ENCODE measurements at places on chromosomes 4 and X. TPM values are rescaled to one million over a fixed set of nuclear protein-coding genes. Genes with fewer than 3 reads are reported as not detected.

GRCh38 chrX:38669428-38669827 is 108.1 kb downstream of the TSPAN7 start:
- peaks cover 10% of the 10 kb centered on the region for H3K27me3 ChIP-seq
- no peak overlapping the region for H3K27ac ChIP-seq
- H3K36me3 ChIP-seq = no peaks in the 10 kb centered on the region
- no peak for DNase-seq
- no peak overlapping the region for H3K4me3 ChIP-seq
- no peaks in the 10 kb centered on the region for H3K4me1 ChIP-seq

DNA sequence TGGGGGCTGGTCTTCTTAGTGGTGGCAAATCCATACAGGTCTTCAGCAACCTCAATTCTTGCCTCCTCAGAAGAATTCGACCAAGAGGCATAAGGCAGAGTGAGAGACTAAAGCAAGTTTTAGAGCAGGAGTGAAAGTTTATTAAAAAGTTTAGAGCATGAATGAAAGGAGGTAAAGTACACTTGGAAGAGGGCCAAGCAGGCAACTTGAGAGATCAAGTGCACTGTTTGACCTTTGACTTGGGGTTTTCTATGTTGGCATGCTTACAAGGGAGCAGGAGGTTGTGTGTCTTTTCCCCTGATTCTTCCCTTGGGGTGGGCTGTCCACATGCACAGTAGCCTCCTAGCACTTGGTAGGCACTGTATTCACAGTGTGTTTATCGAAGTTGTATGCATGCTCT is 91.2 kb downstream of the CPE start:
- H3K4me3 ChIP-seq = no peak overlapping the region
- H3K27ac ChIP-seq = no peak overlapping the region
- H3K4me1 ChIP-seq = no peaks in the 10 kb centered on the region
- H3K36me3 ChIP-seq = no peaks in the 10 kb centered on the region
- no peak for DNase-seq

GRCh38 chr4:159540038-159540437 is 437.2 kb downstream of the RAPGEF2 start:
- no peak for DNase-seq
- no peaks in the 10 kb centered on the region for H3K27me3 ChIP-seq
- H3K4me1 ChIP-seq = peaks cover 10% of the 10 kb centered on the region
- no peaks in the 10 kb centered on the region for H3K36me3 ChIP-seq

- no peak overlapping the region for H3K27ac ChIP-seq
- DNase-seq = no peak
- H3K36me3 ChIP-seq = no peaks in the 10 kb centered on the region
- no peak overlapping the region for H3K4me3 ChIP-seq
- no peaks in the 10 kb centered on the region for H3K27me3 ChIP-seq
Observed at GRCh38 chr4:115596265-115597001, 483.0 kb upstream of the NDST4 start.

DNA sequence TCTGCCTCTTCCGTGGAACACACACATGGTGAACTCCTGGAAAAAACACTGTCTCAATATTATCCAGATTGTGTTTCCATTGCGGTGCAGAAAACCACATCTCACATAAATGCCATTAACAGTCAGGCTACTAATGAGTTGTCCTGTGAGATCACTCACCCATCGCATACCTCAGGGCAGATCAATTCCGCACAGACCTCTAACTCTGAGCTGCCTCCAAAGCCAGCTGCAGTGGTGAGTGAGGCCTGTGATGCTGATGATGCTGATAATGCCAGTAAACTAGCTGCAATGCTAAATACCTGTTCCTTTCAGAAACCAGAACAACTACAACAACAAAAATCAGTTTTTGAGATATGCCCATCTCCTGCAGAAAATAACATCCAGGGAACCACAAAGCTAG is 87.9 kb downstream of the TET2 start:
- DNase-seq = no peak
- H3K27me3 ChIP-seq = no peaks in the 10 kb centered on the region
- no peaks in the 10 kb centered on the region for H3K36me3 ChIP-seq
- H3K27ac ChIP-seq = no peak overlapping the region
- H3K4me3 ChIP-seq = no peak overlapping the region

- peaks cover 39% of the 10 kb centered on the region for H3K4me1 ChIP-seq
- H3K4me3 ChIP-seq = no peak overlapping the region
- H3K27ac ChIP-seq = no peak overlapping the region
- DNase-seq = no peak
- no peaks in the 10 kb centered on the region for H3K27me3 ChIP-seq
Observed at GRCh38 chr4:99645036-99645435, 12.6 kb downstream of the C4orf54 start.

DNA sequence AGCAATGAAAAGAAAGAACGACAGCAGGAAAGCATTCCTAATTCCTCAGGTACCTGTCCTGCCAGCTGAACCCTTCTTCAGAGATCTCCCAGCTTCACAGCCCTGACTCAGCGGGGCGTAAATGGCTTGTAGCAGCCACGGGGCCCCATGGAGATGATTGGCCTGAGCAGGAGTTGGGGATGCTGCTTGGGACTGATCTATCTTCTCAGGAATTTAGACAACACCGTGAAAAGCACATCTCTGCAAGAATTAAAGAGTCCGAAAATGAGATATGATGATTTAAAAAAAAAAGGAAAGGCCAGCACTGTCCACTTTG is 22.5 kb upstream of the SLC25A4 start:
- H3K27ac ChIP-seq = no peak overlapping the region
- H3K27me3 ChIP-seq = no peaks in the 10 kb centered on the region
- DNase-seq = no peak
- H3K4me1 ChIP-seq = peaks cover 6% of the 10 kb centered on the region
- H3K4me3 ChIP-seq = no peak overlapping the region

- H3K4me3 ChIP-seq = no peak overlapping the region
- no peaks in the 10 kb centered on the region for H3K27me3 ChIP-seq
- no peak overlapping the region for H3K27ac ChIP-seq
- H3K36me3 ChIP-seq = peaks cover 5% of the 10 kb centered on the region
Observed at GRCh38 chrX:56978172-56978571, 17.2 kb downstream of the SPIN3 start.

DNA sequence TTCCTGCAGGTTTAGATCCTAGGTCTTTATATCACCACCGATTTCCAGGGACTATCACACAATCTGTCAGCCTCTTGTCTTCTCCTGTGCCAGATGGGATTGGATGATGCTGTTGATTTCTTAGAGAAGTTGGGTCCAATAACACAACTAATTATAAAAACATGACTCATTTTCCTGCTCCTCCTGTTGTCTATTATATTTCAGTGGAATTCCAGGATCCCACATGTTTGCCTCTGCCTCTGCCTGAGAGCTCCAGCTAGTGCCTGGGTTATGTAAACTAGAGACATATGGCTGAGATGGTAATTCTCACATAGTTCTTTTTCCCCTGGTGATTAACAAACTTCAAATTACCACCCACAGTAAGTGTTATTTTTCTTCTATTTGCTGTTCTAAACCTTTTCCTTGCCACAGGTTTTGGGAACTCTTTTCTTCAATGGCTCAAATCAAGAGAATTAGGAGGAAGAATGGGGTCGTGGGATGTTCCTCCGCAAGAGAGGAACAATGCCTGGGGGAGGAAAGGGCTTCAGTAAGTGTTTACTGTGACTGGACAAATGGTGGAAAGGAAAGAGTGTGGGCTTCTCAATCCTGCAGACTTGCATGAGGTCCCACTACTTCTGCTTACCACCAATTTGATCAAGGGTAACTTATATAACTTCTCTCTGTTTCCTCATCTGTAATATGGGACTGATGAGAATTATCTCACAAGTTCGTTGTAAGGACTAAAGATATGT is 3.4 kb upstream of the HOPX start:
- no peak overlapping the region for H3K27ac ChIP-seq
- no peaks in the 10 kb centered on the region for H3K27me3 ChIP-seq
- no peaks in the 10 kb centered on the region for H3K36me3 ChIP-seq
- peaks cover 24% of the 10 kb centered on the region for H3K4me1 ChIP-seq
- H3K4me3 ChIP-seq = no peak overlapping the region

DNA sequence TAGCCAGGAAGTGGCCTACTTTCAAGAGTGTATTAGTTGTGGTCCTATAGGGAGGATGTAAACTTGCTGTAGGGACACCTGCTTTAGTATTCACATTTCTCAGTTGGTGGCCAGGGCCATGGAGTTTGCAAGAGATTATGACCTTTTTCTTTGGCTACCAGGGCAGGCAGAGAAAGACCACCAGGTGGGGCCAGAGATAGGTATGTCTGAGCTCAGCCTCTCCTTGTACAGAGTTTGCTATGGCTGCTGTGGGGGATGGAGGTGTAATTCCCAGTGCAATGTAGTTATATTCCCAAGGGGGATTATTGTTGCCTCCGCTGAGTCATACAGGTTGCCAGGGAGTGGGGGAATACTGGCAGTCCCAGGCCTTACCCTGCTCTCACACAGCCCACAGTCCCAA is 26.3 kb upstream of the DACH2 start:
- no peak overlapping the region for H3K27ac ChIP-seq
- H3K4me1 ChIP-seq = no peaks in the 10 kb centered on the region

DNA sequence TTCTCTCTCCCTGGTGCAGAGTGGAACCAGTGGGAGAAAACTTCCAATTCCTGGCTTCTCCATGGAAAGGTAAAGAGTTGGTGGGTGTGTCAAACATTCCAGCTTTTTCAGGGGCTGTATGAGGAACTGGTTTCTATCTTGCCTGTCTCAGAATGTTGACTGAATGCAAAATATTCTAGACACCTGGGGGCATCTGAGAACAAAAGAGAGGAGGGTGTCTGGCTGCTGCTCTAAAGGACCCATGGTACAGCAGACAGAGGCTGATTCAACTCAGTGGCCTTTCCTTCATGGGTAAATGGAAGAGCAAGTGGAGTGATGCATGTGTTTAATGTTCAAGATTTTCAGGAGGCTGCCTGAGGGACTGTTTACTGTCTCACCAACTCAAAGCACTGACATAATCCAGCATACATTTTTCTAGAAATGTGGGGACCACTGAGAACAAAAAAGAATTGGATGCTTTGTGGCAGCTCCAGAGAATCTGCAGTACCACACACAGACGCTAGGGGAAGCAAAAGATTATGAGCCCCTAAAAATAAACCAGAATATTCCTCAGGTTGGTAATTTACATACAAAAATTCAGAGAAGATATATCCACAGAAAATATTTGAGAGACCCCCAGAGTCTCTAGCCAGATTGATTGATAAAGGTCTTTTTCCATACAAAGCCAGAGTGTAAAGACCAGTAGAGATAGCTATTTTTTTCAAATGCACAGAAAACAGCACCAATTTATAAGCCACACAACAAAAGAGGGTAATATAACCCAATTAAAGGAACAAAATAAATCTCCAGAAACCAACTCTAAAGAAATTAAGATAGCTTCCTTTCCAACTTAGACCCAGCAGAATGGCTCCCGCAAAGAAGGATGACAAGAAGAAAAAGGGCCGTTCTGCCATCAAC is 48.0 kb upstream of the STARD8 start:
- H3K4me3 ChIP-seq = no peak overlapping the region
- H3K4me1 ChIP-seq = no peaks in the 10 kb centered on the region
- no peaks in the 10 kb centered on the region for H3K27me3 ChIP-seq
- DNase-seq = no peak
- H3K36me3 ChIP-seq = no peaks in the 10 kb centered on the region

GRCh38 chr4:66094070-66094469 is 423.8 kb upstream of the EPHA5 start:
- no peak for DNase-seq
- no peak overlapping the region for H3K4me3 ChIP-seq
- H3K4me1 ChIP-seq = no peaks in the 10 kb centered on the region
- H3K27me3 ChIP-seq = no peaks in the 10 kb centered on the region

DNA sequence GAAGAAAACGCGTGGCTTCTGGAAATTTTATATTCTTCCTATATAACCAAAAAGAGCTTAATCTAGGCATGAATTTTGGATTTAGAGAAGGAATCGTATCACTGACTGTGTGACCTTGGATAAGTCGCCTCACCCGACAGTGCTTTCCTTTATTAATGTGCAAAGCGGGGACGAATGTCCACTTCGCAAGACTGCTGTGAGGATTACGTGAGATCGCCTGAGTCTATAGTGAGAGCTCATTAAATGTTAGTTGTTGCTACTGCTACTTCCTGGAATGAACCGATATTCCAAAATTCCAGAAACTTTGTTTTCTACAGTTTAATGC is 448 bp upstream of the TBC1D8B start:
- peaks cover 14% of the 10 kb centered on the region for H3K4me1 ChIP-seq
- DNase-seq = no peak
- H3K4me3 ChIP-seq = peak overlapping the region; percentile 82

GRCh38 chr4:85005865-85006377 is 39.4 kb upstream of the WDFY3 start:
- no peaks in the 10 kb centered on the region for H3K27me3 ChIP-seq
- H3K27ac ChIP-seq = no peak overlapping the region
- no peaks in the 10 kb centered on the region for H3K4me1 ChIP-seq
- no peaks in the 10 kb centered on the region for H3K36me3 ChIP-seq

Gene CYTL1
- total RNA-seq = not detected

Gene KLHL4
- total RNA-seq = not detected

Gene NOA1
- total RNA-seq = 16.4 TPM

Gene CPZ
- total RNA-seq = not detected

Gene SCD5
- total RNA-seq = 13.9 TPM

Gene TMEM131L
- 8.8 TPM for total RNA-seq

Measured in Calu3 (cell line).